ENCODE measurements at places on chromosomes 1 and 21.

- no peak for DNase-seq
These were observed 42.0 kb upstream of the MTF1 start for GRCh38 chr1:37901191-37901892.

DNA sequence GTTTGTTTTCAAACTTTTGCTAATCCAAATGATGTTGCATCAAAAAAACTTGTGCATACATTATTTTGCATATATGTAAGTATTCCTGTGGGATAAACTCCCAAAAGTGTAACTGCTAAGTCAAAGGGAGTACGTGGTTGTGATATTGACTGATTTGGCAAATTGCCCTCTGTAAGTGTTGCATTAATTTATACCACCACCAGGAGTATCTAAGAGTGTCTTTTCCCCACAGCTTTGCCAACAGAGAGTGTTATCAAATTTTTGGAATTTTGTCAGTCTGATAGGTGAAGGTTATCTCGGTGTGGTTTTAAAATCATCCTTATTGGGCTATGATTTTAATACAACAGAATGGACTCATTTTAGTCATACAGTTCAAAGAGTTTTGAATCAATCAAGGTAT lies 30.1 kb upstream of the PARP1 start:
- no peak for DNase-seq

DNA sequence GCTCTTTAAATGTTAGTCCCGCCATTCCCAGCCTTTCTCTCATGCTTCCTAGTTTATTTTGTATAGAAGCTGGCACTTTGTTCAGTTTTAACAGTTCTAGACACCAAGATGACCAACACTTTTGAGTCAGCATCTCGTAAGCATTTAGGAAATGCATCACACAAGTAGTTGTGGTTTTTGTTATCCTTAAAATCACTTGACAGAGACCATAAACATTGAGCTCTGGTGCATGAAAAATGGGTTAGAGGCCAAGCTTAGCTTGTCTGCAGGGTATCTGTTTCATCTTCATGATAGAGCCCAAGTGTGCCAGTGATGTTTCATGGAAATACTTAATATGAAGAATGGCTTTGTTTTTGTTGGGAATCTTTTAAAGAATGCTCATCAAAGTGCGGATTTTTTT lies 159.7 kb downstream of the DISP1 start:
- no peak for DNase-seq

DNA sequence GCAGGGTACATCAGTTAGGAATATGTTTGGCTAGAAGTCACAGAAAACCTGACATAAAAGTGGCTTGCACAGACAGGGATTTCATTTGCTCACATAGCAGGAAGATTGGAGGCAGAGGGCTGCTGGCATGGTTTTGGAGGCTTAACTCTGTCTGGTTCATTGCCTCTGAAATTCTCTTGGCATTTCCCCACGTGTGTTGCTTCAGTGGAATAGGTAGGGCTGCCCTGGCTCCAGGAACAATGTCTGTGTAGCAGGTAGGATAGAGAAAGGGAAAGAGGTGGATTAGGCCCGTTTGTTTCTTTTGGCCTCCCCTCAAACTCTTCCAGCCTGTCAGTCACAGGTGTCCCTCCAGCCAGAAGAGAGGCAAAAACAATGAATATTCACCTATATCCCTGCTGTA lies 20.5 kb upstream of the SIPA1L2 start:
- no peak for DNase-seq

DNA sequence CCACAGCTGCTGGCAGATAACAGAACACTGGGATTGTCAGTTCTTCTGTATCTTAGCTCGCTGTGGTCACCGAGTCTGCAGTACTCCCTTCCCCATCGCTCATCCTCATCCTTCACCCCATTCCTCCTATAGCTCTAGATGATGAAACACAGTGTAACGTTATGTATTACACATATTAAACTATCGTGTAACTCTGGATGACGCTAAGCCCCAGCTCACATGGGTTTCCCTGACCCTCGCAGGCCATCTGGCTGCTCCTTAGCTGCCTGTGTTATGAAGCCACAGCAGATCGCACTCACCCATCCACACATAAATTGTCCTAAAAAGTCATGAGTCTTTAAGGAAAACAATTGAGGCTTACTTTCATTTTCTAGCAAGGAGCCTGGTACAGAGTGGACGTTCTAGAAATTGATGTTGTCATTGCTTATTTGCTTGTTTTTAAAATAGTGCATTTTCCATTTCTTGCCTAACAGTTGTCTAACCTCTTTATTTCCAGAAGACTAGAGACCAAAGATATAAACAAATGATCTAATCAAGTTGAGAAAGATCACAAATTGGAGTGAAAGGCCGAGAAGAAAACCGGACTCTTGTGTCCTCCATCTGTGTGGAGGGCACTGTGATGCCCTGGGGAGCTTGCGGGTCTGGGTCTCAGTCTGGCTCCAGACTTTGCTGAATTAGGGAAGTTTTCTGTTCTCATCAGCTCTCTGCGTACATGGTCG lies 24.3 kb upstream of the PCP4 start:
- no peak for DNase-seq

GRCh38 chr1:89552471-89553081 lies 27.9 kb downstream of the LRRC8B start:
- DNase-seq: no peak

DNA sequence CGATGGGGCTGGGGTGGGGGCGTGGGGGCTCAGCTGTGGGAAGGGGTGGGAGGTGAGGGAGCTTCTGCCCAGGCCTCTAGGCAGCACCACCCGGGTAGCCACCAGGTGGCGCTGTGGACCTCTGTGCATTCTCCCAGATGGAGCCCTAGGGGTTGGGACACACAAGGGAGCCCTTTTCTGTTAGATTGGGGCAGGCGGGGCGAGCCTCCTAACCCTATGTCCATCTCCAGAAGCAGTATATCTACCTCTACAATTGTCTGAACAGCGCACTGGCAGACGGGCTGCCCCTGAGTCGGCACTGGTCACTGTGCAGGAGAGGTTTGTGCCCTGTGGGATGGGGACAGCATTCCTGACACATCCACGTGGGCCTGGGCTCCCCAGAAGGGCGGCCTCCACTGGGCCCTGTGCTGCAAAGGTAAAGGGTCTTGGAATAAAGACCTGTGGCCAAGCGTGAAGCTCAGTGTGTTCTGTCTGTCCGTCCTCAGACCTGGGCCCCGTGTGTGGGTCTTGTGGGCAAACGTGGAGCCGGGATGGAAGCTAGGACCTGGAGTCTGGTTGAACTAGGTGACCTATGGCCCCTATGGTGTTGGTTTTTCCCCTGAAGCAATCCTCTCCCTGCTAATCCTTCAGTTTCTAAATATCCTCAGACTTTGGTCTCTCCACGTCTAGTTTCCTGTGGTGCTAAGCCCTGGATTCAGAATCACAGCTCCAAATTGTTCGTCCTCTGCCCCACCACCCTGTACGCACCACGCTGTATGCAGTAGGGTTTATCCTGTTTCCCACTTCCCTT lies 4.4 kb upstream of the LGR6 start:
- DNase-seq: peak; percentile 64

DNA sequence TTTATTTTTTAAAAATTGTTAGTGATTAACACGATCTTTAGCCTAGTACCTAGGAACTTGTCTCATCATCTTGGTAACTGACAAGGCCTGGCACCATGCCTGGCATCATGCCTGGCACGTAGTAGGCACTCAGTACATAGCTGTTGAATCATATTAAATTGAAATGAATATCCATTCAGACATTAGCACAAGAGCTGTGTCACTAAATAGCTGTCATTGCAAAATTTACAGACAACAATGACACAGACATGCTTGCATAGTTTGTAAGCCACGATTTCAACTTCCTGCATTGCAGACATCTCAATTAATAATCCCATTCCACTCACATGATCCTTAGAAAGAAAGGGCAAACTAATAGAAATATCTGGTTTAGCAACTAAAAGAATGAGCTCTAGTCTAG lies 15.4 kb upstream of the PHACTR4 start:
- no peak for DNase-seq

- DNase-seq: no peak
These were observed 853 bp upstream of the RRAGC start for GRCh38 chr1:38860454-38860795.

DNA sequence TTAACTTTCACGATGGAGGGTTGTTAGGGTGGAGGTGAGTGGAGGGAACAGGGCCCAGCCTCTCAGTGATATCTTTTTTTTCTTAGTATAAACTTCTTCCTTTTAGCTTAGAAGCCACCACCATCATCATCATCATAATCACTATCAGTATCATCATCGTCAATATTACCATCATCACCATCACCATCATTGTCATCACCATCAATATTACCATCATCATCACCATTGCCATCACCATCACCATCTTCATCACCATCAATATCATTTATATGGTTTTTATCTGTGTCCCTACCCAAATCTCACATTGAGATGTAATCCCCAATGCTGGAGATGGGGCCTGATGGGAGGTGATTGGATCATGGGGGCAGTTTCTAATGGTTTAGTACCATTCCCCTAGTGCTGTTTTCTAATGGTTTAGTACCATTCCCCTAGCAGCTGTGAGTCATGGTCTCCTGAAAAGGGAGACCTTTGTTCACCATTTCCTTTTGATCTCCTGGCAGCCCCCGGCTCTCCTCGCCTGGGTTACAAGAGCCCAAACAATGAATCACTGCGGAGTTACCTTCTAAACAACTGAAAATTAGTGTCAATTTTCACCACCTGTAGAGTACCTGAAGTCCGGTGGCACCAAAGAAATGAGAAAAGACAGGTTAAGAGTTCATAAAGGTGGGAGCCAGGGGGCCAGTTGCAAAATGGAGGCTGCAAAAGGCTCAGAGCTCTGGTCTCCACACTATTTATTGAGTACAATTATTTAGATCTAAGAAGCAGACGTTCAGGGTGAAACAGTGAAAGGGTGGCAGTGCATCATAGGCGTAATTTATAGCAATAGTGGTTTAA lies 3.1 kb upstream of the PLA2G2E start:
- DNase-seq: no peak

DNA sequence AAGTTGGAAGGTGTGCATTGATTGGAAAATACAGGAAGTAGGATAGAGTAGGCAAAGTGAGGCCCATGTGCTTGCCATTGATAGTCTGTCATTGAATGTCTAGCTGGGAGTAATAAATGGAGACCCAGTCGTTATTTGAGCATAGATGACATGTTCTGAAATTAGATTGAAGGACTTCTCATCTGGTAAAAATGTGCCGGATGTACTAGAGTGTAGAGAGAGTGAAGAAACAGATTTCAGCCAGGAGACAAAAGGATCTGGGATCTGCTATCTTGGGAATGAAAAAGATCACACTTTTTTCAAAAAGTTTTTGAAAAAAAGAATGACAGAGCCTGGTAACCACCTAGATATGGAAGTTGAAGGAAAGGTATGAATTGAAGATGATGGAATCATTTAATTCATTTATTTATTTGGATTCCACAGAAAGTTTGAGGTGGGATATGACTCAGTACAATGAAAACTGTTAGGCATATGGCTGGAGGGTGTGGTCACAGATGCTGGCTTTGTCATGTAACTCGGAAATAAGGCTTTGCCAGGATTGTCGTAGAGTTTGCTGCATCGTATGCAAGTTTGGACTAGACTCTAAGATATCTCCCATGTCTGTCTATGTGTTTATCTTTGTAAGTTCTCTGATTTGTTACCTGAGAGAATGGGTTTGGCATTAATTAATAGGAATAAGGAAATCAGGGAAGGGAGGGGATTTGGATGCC lies 137.1 kb downstream of the PBX1 start:
- DNase-seq: no peak

DNA sequence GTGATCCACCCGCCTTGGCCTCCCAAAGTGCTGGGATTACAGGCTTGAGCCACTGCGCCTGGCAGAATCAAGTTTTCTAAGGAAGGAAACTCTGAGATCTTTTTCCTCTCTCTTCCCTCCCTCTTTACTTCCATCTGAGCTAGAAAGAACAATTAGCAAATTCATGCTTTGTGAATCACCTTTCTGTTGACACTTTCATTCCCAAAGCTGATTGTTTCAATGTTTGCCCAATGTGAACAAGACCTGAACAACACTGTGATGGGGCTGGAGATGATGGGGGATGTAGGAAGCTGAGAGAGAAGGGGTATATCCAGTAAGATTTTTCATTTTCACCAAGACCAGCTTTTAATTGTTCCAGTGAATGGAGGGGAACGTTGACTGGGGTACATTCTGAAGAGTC lies 5.7 kb upstream of the TENT5B start:
- no peak for DNase-seq

- DNase-seq: no peak
These were observed 169.8 kb downstream of the DAB1 start for GRCh38 chr1:57254022-57254421.

- no peak for DNase-seq
These were observed 10.0 kb downstream of the PSRC1 start for GRCh38 chr1:109272831-109273547.

GRCh38 chr21:46605767-46606426 lies 1.0 kb upstream of the S100B start:
- peak; percentile 26 for DNase-seq

DNA sequence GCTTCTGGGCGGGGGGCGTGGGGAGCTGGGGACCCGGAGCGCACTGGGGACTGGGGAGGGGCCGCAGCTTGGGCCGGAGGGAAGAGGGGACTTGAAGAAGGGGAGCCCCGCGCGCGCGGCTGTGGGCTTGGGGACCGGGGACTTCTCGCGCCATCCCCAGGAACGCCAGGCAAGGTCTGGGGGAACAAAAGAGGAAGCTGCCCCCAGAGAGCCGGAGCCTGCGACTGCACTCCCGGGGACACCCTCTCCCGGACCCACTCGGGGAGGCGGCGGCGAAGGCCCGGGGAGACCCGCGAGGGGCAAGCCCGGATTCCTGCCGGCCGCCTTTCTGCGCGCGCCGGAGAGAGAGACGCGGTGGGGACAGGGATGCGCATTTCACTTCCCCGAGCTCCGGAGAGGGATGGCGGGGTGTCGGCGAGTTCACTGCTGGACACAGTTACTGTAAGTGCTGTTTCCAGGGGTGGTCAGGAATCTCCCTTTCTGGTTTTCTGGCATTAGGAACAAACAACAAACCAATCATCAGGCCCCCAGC lies 732 bp downstream of the ABCG1 start:
- no peak for DNase-seq

DNA sequence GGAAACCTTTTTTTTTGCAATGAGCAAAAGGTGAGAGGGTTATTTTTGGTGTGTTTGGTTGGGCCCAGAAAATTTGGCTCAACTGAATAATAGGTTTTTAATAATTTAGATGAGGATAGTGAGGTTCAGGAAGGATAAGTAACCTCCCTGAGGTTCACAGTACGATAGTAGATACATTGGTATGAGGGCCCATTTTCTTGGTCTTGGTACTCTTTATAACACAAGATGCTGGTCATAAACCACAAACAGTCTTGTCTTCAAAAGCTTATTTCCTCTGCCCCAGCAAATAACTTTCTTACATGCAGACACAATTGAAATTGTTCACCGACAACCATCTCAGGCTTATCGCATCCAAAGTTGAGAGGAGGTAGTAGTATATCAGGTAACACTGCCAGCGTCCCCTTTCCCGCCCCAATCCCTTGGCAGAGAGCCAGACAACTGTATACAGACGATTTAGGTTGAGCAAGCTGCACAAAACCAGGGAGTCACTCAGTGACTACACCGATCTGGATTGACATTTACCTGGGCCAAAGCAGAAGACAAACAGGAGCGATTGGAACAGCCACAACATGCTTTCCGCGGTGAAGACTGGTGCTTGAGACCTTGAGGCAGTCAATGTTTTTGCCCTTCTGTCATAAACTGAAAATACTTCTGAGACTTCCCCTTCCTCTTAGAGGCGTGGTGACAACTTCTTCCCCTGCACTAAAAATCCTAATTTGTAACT lies at the start of gene SLAMF6:
Gene SLAMF6, minus strand, starts transcription at position 634 of the 724 bp plus-strand sequence. Its CDS starts 63 bp downstream, at position 571.
- peak; percentile 32 for DNase-seq
